RWPE1 (cell line): ENCODE measurements at places on chromosomes 3 and 15.

GRCh38 chr3:159839561-159840379, 148.9 kb upstream of the IL12A start:
- no peak for DNase-seq

GRCh38 chr15:62094388-62094787, 27.6 kb downstream of the C2CD4A start:
- DNase-seq, result no peak

GRCh38 chr3:66609660-66610561, 109.1 kb upstream of the LRIG1 start:
- DNase-seq, result peak; percentile 5

DNA sequence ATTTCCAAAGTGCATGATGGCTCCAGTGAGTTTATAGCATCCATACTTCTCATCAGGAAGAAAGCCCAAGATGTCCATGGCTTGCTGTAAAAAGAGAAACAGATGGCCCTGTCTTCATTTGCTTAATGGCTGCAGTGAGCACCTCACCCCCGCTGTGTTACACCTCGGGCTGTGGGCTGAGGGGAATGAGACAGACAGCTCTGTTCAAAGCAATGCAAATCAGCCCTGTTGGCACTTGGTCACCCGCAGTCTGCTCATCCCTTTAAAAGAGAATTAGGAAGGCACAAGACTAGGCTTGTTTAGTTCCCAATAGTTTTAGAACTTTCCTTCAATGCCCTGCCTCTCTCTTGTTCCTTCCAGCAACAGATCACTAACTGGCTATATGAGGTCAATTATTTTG, 25.2 kb downstream of the MYH15 start:
- no peak for DNase-seq

DNA sequence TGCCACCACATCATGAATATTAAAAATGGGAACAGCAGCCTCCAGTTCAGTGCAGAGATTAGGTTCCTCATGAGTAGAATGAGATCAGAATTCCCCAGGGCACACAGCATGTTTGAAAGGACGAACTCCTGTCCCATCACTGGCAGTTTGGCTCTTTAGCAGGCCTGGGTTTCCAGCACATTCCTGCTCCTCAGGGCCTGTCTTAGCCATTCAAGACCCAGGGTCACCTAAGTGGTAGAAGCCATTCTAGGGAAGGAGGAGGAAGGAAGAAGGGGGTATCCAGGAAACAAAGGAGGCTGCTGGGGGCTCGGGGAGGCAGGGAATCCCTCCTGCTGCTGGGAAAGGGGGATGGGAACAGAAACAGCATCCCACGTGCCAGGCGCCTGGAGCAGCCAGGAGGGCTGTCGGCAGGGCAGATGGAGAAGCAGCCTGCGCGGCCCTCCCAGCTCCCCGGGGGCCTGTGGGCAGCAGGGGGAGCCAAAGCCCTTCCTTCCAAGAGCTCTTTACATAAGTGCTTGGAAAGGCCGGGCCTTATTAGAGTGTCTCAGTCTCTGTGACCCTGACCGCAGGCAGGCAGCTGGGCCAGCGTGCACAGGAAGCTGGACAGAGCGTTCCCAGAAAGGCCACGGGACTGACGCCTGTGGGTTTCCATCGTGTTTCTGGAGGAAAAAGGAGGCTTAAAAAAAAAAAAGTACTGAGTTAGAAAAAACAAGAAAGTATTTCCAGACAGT, 24.7 kb downstream of the LOXL1 start:
- DNase-seq, result peak; percentile 82

GRCh38 chr3:41612853-41613252, 349.1 kb downstream of the ULK4 start:
- no peak for DNase-seq

GRCh38 chr3:179236669-179237301, 14.1 kb downstream of the KCNMB3 start:
- DNase-seq, result no peak

- no peak for DNase-seq
Measured at GRCh38 chr15:60222404-60222803, 175.4 kb downstream of the ANXA2 start.

DNA sequence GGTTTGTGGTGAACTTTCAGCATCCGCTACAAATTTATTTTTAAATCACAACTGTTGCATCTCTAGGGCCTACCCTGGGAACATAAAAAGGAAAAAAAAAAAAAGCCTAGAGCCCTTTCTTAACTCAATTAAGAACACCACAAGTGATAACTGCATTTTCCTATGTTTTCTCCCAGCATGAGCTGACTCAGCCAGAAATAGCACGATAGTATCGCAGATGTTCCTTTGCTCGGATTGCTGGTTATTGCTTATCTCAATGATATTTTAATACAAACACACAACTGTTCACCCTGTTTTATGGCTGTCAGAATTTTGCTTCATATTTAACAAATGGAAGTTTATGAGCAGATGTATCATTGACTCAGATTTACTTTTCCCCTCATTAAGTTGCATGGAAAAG, 251.8 kb upstream of the SUCLG2 start:
- DNase-seq, result no peak

- no peak for DNase-seq
Measured at GRCh38 chr3:76372497-76372896, 587.1 kb upstream of the ZNF717 start.

DNA sequence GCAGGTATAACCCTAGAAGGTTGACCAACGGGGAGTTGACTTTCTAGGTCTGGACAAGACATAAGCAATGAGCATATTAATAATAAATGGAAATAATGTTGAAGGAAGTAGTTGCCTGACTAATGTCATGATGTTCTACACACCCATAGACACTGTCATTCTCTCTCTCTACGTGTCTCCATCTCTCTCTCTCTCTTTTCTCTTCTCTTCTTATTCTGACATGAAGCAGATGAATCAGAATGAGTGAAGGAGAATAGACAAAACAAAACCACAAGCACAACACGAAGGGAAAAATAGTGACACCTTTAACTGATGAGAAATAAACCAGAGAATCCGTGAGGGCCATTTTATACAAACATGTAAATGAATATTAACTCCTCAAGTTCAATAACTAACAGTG, 26.7 kb upstream of the CCDC80 start:
- no peak for DNase-seq

GRCh38 chr15:55276324-55276723, 13.3 kb downstream of the RAB27A start:
- no peak for DNase-seq

DNA sequence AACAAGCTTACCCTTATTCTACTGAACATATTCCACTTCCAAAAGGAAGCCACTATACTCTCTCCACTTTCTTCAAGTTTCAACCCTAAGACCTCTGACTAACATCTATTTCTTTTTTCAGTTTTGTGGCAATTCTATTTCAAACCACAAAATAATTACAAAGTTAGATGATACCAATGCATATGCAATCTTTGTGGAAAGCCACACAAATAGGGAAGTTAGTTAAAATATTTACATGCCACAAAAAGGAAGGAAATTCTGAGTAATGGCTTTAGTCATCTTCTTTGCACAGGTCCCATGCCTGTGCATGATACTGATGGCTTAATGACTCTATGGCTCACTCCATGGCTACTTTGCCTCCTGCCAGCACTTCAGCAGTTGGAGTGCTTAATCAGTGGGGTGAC, 57.0 kb upstream of the MCTP2 start:
- peak; percentile 46 for DNase-seq

DNA sequence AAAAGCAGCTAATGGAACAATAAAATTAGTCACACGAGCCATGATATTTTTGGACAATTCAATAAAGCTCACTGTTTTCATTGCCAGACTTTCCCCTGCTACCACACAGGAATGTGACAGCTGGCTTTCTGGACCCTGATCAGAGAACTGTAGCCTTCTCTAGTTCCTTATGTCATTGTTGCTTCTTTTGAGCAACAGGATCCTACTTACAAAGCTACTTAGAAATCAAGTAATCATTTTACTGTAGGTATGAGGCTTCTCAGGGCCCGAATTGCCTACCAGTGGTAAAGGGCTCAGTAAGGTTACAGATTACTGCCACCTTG, 94.3 kb upstream of the AADACL2 start:
- no peak for DNase-seq

DNA sequence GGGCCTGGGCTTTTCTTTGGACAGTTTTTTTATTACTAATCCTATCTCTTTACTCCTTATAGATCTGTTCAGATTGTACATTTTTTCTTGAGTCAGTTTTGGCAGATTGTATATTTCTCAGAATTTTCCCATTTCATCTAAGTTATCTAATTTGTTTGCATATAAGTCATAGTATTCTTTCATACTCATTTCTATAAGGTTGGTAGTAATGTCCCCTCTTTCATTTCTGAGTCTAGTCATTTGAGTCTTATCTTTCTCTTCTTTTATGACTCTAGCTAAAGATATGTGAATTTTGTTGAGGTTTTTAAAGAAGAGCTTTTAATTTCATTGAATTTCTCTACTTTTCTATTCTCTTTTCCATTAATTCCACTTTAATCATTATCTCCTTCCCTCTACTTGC, 27.2 kb downstream of the TRPM1 start:
- DNase-seq, result no peak

DNA sequence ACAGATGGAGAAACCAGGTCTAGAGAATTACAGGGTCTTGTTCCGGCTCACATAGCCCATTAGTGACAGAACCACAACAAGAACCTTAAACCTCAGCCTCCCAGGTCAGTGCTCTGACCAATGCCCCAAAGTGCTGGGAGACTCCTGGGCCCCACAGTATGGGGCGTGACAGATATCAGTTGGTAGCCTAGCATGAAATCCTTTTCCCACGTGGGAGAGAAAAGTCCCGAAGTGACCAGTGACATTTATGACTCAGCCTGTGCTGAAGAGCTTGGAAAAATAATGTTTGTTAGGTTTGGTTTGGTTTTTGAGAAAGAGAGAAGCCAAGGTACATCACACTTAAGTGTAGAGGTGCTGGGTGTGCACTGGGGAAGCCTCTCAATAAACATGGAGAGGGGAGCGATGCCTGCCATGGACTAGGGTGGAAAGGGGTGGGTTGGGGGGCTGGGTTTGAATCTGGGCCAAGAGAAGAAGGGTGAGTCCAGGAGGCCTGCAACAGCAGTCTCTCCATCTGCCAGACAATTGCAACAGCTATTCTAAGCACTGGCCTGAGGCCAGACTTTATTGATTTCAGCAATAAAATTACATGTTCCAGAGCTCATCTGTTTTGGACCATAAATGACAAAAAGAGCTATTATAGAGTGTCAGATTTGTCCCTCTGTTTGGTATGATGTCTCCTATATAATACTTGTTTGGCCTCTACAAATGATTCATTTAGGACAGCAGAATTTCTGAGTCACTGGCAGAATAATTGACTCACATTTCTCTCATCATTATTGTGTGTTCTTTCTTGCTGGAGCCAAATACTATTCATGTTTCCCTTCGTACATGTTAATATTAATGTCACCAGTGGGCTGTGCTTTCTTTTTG, 43.4 kb downstream of the C2CD4A start:
- DNase-seq, result peak; percentile 69

- DNase-seq, result no peak
Measured at GRCh38 chr15:35019404-35020327, 31.6 kb upstream of the ZNF770 start.

GRCh38 chr3:53129344-53129743, 891 bp downstream of the RFT1 start:
- no peak for DNase-seq

DNA sequence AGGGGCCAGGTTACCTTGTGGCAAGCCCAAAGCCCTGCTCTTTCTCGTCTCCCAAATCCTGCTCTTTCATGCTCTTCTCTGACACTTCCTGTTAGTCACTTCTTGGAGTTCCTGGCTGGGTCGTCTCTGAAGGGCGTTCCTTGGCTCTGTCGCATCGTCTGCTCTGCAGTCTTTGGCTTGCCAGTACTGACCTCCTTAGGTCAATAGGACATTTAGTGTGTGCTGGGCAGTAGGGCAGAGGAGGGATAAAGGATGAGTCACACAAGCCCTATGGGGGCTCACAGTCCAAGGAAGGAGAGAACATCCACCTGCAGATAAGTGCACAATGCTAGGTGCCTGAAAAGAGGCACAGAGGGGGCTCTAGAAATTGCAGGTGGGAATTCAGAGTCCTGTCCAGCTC, 87.5 kb downstream of the FAM43A start:
- DNase-seq, result no peak

DNA sequence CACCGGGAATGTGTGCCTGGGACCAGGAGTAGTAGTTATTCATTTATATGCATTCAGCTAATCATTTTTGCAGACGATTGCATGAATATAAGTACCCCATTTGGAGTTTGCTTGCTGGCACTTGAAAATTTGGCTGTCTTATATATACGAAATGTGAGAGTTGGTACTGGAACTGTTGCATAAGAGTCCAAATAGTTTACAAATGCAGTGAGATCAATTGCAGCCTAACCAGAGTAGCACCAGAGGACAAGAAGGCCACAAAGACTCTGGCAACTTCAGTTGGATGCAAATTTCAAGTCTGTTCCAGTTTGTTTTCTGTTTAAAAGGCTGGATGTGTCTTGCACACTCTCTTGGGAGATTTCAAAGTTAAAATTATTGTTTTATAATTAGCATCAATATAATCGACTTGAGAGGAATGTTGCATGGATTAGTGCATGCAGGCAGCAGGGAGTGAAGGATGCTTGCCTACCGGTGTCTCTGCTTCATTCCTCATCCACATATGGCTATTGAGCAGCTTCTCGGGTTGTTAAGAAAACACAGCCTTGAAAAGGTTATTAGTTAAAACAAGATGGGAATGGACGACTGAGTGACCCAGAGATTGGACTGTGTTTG, 213.0 kb downstream of the PTPRG start:
- no peak for DNase-seq

DNA sequence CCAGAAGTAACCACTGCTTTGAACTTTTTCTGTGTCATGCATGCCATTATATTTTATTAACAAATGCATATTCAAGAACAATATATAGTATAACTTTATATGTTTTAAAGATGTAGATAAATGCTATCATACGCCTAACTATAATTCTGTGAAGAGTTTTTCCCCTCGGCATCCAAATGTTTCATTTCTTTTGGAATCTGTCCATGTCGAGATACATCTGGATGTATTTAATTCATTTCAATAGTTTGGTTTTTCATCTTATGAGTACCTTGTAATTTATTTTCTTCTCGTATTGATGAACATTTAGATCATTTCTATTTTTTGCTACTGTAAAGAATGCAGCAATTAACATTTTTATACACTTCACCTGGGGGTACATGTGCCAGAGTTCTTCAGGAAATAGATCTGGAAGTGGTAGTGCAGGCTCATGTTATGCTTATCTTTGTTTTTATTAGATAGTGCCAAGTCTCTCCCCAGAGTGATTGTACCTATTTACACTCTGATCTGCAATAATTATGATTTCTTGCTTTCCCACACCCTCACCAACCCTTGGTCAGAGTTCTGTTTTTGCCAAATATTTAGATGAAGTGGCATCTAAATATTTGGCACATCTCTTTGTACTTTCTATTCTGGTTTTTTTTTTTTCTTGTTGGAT, 29.7 kb downstream of the USP13 start:
- DNase-seq, result no peak

GRCh38 chr3:119161240-119161639, 12.2 kb upstream of the UPK1B start:
- DNase-seq, result no peak

- DNase-seq, result no peak
Measured at GRCh38 chr3:1423566-1424089, 330.8 kb downstream of the CNTN6 start.

DNA sequence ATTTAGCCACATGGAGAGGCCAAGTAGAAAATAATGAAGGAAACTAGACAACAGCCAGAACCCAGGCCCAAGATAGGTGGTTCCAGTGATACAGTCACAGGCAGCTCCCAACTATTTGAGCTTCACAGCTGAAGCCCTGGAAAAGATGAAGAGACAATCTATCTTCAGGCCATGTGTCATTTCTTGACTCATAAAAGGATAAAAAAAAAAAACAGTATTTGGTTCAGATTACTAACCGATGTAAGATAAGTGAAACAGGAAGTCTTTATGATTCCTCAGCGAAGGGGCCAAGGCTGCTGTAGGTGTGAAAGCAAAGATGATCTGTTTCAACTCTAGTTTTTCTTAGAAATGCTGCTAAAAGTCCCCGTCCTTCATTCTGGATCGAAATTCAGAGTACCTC, 394.6 kb downstream of the ZNF385D start:
- DNase-seq, result no peak
